ENCODE measurements at places on chromosomes 13 and 19.
A peak's percentile ranks its signal among the peaks of the same experiment; 100 is the strongest.

- DNase-seq = no peak
Measured at GRCh38 chr13:50077431-50077830, 62.2 kb downstream of the KCNRG start.

DNA sequence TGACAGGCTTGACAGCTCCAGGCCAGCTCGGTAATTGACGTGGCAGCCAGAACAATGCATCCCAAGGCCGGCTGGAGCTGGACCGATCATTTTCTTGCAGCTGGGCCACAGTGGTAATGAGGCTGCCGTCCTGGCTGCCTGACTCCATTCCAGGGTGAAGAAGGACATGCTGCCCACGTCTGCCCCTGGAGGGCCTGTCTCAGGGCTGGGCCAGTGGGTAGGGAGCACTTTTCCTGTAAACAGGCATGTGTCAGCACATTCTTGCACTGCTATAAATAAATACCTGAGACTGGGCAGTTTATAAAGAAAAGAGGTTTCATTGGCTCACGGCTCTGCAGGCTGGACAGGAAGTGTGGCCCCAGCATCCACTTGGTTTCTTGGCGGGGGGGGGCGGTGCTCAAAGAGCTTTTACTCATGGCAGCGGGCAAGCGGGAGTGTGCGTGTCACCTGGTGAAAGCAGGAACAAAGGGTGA is 38.1 kb upstream of the KCTD15 start:
- DNase-seq = no peak

- no peak for DNase-seq
Measured at GRCh38 chr19:23577501-23577900, 109.5 kb downstream of the ZNF675 start.

DNA sequence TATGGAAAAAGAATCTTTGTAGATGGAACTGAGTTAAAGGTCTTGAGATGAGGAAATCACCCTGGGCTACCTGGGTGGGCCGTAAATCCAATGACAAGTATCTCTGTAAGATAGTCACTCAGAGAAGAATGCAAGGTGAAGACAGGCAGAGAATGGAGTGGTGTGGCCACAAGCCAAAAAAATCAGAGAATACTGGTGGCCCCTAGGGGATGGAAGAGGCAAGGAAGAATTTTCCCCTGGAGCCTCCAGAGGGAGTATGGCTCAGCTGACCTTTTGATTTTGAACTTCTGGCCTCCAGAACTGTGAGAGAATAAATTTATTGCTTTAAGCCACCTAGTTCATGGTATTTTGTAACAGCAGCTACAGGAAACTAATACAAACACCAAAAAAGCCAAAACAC is 32.7 kb upstream of the CSNK1A1L start:
- peak; percentile 32 for DNase-seq

GRCh38 chr13:76822698-76823267 is 63.4 kb downstream of the KCTD12 start:
- DNase-seq = no peak

- no peak for DNase-seq
Measured at GRCh38 chr13:77994166-77994565, 75.5 kb upstream of the EDNRB start.

All from SHP77 (cell line).